Activated CD4-positive, alpha-beta T cell treated with anti-CD3 and anti-CD28 coated beads, Interleukin-2, amount 10 ng/mL, durations not matched to agents 24 days and 14 days (primary cell): ENCODE measurements at places on chromosomes 4 and X. TPM values are rescaled to one million over a fixed set of nuclear protein-coding genes. Genes with fewer than 3 reads are reported as not detected.

STOX2 gene
- total RNA-seq = not detected in 2 replicates

CSAG3 gene
- total RNA-seq = 0.80 and 1.1 TPM in 2 replicates

UTP14A gene
- 57.9 and 58.1 TPM in 2 replicates for total RNA-seq

CCDC160 gene
- total RNA-seq = not detected in 2 replicates

ADGRG4 gene
- not detected in 2 replicates for total RNA-seq

CLCN5 gene
- total RNA-seq = 4.2 and 5.6 TPM in 2 replicates

SMIM43 gene
- total RNA-seq = not detected in 2 replicates

UGT2B17 gene
- not detected in 2 replicates for total RNA-seq

DCHS2 gene
- not detected in 2 replicates for total RNA-seq

OTC gene
- not detected in 2 replicates for total RNA-seq

ABCG2 gene
- 0.56 and 0.76 TPM in 2 replicates for total RNA-seq

TCEAL2 gene
- not detected in 2 replicates for total RNA-seq

DNA sequence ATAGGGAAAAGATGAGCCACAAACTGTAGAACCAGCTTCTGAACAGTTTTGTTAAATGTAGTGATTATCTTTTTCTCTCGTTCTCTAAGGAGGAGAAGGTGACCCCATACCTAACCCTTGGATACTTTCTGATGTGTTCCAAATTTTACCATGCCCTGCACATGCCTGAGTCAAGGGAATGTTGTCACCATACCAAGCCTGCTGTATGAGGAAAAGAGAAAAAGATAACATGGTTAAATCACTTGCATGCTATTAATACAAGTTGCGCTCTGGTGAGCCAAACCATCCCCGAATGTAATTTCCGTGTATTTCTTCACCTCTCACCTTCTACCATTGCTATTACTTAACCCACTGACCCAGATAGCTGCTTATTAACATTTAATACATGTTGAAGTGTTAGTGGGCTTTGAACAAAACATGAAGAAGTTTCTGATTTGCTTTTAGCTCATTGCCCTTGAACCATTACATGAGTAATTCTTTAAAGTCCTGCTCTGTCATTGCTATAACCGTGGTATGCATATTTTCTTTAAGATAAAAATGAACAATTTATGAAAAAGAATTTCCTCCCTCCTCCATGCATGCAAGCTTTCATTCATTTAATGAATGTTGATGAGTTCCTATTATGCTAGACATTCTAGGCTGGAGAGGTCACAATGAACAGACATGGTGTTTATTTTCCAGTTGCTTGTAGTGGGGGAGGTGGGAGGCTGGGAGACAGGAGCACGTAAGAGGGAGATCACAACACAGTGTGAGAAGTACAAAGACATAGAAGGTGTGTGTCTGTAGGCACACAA, 13.6 kb upstream of the KIT start:
- DNase-seq = no peak

DNA sequence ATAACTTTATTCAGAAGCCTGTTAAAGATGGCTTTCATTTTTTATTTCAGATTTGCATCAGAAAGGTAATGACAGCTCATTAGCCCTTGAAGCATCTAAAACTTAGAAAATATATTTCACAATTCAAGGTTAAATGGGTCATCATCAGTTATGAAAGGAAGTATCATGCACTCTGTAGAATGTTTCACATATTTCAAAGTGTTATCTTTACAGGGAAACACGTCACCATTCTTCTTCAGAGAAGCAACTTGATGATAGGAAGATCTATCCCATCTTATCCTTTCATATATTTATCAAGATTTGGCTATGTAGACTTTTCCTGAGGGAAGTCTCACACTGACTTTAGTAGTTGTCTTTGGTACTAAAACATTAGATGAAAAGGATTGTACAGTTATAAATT, 277.8 kb downstream of the TENM3 start:
- DNase-seq = no peak

GRCh38 chrX:119541188-119541587, 24.0 kb downstream of the STEEP1 start:
- no peak for DNase-seq

DNA sequence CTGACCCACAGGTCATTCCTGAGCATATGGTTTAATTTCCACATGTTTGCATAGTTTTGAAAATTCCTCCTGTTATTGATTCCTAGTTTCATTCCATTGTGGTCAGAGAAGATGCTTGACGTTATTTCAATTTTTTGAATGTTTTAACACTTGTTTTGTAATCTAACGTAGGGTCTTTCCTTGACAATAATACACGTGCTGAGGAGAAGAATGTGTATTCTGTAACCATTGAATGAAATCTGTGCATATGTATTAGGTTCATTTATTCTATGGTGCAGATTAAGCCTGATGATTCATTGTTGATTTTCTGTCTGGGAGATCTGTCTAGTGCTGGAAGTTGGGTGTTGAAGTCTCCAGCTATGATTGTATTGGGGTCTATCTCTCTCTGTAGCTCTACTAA, 486.4 kb upstream of the RPS6KA3 start:
- DNase-seq = no peak

GRCh38 chr4:6021831-6022606, 3.8 kb upstream of the C4orf50 start:
- DNase-seq = no peak

- DNase-seq = no peak
Measured at GRCh38 chr4:38072578-38072977, 112.4 kb downstream of the PTTG2 start.

GRCh38 chr4:138522366-138522765, 280.2 kb upstream of the SLC7A11 start:
- no peak for DNase-seq

DNA sequence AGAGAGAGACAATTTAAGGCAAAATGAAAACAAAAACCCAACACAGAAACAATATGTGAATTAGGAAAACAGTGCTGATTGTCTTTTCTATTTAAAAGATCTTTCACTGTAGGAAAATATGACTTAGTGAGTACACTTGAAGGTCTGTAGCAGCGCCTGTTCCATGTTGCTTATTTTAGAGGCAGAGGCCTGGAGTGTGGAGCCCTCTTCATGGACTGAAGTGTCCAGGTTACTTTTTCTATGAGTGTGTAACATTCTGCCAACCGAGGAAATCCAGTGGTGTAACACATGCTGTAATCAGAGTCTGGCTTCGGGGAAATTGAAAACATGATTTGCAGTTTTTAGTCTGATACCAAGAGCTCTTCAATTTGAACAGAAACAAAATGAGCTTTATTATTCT, 64.0 kb upstream of the GPRIN3 start:
- DNase-seq = no peak

DNA sequence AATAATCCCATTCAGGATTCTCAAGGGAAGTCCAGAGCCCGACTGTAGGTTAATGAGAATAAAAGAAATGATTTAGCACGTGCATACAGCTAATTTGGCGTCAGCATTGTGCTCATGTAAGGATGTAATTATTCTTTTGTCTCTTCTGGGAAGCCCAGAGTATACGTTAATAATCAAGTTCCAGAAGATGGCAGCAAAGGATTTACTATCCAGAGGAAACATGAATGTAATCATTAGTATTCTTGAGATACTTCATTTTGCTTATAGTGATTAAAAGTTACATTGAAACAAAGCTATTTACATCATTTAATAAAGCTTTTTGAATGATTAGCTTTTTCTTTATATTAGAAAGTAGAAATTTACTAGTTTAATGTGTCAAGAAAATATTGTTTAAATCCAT, 27.1 kb upstream of the MAP9 start:
- DNase-seq = no peak

- DNase-seq = no peak
Measured at GRCh38 chr4:57554556-57555092, 444.4 kb upstream of the IGFBP7 start.

GRCh38 chrX:70089604-70090297, 27.5 kb downstream of the OTUD6A start:
- no peak for DNase-seq

DNA sequence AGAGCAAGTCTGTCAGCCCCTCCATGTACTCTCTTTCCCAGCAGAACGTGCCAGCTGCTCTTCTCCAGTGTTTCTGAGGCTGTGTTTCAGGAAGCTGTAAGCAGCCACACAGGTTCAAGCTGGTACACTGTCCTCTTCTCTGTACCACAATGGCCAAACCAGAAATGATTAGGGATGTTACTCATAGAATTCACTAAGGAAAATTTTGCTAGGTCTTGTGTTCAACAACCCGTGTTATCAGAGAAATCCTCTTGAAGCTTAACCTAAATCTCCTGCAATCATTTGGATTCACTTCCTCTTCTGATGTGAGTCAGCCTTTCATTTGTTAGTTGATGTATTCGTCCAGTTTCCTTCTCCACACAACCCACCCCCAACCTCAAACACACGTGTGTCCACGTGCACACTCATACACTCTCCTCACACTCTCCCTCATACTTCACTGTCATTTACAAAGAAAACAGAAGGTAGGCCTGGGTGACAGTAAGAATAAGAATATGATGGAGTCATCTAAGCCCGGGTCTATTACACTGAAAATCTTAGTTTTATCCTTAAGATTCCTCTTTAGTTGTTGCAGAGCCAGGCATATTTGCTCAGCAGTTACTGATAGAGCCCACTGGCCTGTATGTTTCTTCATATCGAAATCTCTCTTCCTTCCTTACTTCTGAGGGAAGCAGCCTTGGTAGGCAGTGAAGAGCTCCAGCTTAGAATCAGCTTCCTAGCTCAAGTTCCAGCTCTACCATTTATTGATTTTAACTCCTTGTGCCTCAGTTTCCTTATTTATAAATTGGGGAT, 63.4 kb downstream of the DCUN1D4 start:
- no peak for DNase-seq

- peak; percentile 77 for DNase-seq
Measured at GRCh38 chr4:173365359-173365996, 5.3 kb upstream of the SAP30 start.

GRCh38 chr4:184680698-184681097, 31.2 kb downstream of the PRIMPOL start:
- no peak for DNase-seq

GRCh38 chr4:66062044-66062443, 391.8 kb upstream of the EPHA5 start:
- no peak for DNase-seq

GRCh38 chrX:115147220-115147619, 42.0 kb upstream of the RBMXL3 start:
- no peak for DNase-seq

GRCh38 chr4:106869551-106869950, 166.6 kb downstream of the DKK2 start:
- DNase-seq = no peak

GRCh38 chrX:138745196-138745595, 33.7 kb upstream of the FGF13 start:
- peak; percentile 70 for DNase-seq

- no peak for DNase-seq
Measured at GRCh38 chr4:129218360-129218759, 122.4 kb downstream of the C4orf33 start.

- no peak for DNase-seq
Measured at GRCh38 chr4:135244056-135244455, 1042.5 kb upstream of the PABPC4L start.

DNA sequence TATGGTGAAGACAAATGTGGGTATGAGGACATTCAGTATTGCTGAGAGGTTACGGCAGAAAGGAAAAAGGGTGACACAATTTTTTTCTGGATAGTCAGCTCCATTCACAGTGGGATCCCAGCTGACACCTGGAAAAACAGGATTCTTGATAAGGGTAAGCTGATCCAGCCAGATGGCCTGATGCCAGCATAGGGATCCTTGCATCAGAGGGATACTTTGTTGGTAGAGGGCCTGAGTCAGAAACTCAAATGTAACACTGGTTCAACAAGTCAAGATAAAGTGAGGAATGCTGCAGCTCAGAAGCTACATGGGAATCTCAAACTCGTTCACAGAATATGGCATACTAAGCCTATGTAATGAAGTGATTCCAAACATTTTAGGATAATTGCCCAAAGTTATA, 726.7 kb downstream of the C4orf33 start:
- DNase-seq = no peak

DNA sequence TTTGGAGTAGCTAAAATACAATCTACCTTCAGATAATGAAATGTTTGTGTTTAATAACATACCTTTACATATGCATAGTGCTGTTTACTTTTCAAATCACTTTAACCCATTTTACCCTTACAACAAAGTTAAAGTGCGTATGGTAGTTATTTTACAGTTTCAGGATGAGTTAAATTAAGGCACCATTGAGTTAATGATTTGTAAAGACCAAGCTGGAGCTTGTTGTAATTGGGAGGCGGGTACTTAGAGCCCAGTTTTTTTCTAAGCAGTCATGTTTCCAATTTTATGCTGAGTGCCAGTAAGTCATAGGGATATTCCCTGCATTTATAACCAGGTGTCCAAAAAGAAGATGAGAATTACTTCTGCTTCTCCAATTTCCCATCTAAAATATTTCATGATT, 84.2 kb upstream of the NRK start:
- no peak for DNase-seq

- no peak for DNase-seq
Measured at GRCh38 chr4:1501754-1502500, 95.7 kb upstream of the NKX1-1 start.

DNA sequence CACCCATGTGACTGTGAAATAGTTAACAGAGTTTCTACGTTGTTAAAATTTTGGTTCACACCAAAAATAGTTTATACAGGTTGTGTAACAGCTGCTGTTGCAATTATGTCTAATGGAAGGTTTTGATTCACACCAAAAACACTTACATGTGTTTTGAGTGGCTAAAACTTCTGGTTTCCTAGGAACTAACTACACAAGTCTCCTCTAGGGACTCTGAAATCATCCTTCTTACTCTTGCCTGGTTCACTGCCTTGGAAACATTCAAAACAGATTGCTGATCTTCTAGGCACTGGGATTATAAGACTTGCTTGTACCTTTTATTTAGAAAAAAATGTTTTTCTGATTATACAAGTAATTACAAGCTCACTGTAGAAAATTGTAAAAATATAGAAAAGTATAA, 14.9 kb upstream of the MORC4 start:
- DNase-seq = no peak

DNA sequence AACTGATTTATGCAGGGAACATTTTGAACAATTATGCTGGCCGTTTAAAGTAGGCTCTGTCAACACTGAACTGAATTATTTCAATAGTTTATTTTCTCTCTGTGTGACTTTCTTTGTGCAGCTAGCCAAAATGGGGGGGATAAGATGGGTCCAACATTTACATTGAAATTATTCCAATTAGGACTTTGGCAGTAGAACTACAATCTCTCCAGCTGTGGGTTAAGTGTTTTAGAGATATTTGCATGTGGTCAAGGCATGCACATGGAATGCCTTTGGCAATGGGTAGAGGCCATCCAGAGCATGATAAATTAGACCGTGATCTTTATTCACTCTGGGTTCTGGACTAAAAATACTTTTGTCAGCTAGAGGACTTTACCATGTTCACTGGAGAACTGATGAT, 107.9 kb upstream of the ELOVL6 start:
- no peak for DNase-seq

DNA sequence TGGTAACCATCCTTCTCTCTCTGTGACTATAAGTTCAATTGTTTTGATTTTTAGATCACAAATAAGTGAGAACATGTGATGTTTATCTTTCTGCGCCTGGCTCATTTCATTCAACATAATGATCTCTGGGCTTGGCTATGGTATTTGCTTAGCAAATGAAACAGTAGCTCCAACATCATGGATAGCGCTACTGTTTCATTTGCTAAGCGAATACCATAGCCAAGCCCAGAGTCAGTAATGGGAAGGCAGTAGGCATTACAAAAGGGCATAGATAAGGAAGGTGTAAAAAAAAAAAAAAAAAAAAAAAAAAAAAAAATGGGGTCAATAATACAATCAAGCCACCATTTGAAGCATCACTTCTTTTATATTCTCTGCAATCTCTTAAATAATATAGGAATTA, 469.0 kb upstream of the ATOH1 start:
- no peak for DNase-seq

- no peak for DNase-seq
Measured at GRCh38 chr4:21377046-21377445, 571.5 kb downstream of the KCNIP4 start.

- DNase-seq = peak; percentile 65
Measured at GRCh38 chr4:17809667-17810066, 890 bp downstream of the DCAF16 start.
